ENCODE measurements at places on chromosomes 7 and 10.

DNA sequence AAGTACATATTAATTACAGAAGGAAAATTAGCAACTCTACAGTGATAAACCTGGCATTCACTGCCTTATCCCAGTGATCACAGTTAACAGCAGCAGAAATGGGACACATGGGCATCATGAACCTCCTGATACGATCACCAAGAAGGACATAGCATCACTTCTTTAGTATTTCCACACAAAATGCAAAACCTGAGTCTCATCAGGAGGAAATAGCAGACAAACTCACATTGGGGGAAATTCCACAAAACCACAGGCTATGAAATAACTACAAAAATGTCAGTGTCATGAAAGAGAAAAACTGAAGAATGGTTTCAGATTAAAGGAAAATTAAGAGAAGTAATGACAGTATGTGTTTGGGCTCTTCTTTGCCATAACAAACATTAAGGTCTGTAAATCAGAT, 12.0 kb upstream of the PURB start:
- no peak for DNase-seq

GRCh38 chr7:107486041-107486440, 16.2 kb downstream of the GPR22 start:
- no peak for DNase-seq

DNA sequence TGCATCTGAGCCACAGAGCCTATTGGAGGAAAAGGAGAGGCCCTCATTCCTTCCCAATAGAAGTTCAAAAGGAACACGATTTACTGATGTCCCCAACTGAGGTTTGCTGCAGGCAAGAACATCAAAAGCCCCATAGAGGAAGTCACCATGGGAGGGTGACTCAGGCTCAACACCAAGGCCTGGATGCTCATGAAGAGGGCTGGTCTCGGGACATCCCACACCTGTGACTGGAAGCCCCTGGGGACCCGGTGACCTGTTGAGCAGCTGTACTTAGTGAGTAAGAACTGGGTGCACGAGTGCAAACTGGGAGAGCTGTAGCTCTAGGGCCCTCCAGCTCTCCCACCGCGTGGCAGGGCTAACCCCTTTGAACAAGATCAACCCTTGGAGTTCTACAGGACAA, 38.0 kb downstream of the CYTH3 start:
- DNase-seq, result no peak

DNA sequence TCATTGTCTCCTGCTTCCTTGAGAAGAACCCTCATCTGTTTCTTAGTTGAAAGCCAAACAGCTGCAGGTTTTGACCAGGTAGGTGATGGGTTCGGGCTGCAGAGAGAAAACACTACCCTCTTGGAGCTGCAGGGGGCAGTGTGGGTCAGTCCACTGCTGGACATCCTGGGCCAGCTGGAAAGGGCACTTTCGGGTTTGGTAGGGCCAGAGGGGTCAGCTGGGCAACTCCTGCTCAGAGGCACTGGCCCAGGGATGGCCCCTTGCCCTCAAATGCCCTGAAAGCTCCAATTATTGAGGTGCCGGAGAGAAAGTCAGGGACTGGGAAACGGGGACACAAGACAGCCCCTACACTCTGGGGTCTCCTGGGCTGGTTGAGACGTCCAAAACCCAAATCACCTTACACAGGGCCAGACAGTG, 90.7 kb downstream of the MKI67 start:
- no peak for DNase-seq

DNA sequence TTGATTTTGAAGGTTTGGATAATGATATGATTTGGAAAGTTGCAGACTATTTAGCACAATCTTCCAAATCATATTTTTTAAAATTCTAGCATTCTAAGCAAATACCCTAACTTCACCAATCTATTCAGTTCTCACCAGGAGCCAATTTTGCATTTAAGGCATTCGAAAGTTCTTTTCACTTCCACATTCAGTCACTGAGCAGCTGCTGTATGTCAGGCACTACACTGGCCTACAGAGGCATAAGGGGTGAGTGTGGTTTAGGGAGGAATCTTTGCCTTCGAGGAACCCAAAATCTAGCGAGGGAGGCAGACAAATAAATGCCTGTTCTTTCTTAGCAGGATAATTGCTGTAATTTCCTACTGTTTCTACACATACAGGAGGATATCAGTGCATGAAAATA, 10.7 kb upstream of the UCN3 start:
- DNase-seq, result no peak

- no peak for DNase-seq
Observed at GRCh38 chr7:3482147-3482921, 181.3 kb downstream of the SDK1 start.

GRCh38 chr10:72267819-72268399, 5.8 kb upstream of the DDIT4 start:
- no peak for DNase-seq

- DNase-seq, result no peak
Observed at GRCh38 chr10:110724116-110724921, 80.2 kb downstream of the RBM20 start.

GRCh38 chr10:77686096-77686495, 48.5 kb upstream of the KCNMA1 start:
- DNase-seq, result no peak

DNA sequence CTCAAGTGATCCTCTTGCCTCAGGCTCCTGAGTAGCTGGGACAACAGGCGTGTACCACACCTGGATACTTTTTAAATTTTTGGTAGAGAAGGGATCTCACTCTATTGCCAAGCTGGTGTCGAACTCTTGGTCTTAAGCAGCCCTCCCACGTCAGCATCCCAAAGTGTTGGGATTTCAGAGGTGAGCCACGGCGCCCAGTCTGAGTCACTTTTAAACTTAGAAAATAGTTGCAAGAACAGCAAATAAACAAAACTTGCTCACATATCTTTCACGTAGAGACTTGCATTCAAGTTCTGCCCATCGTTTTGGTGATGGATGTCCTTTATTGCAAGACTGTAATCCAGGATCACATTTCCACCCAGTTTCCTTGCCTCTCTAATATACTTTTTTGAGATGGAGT, 16.6 kb downstream of the GTF2I start:
- no peak for DNase-seq

GRCh38 chr7:108486291-108486966, 30.2 kb upstream of the NRCAM start:
- DNase-seq, result no peak

DNA sequence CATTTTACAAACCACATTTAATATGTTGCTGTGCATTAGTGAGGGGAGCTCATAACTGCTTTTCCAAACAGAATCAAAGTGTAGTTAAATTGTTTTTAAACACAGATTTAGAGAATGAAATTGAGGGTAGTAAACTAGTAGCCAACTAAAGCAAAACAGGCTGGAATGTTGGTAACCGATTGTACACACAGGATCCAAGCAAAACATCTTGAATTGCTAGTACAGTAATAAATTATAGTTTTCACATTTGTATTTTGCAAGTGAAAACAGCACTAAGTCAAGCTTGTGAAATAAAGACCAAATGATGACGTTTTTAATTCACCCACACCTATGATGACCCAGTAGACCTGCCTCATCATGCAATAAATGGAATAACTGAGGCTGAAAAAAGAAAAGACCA, 198.3 kb downstream of the HDAC9 start:
- no peak for DNase-seq

GRCh38 chr7:42693722-42694121, 218.1 kb downstream of the C7orf25 start:
- no peak for DNase-seq

DNA sequence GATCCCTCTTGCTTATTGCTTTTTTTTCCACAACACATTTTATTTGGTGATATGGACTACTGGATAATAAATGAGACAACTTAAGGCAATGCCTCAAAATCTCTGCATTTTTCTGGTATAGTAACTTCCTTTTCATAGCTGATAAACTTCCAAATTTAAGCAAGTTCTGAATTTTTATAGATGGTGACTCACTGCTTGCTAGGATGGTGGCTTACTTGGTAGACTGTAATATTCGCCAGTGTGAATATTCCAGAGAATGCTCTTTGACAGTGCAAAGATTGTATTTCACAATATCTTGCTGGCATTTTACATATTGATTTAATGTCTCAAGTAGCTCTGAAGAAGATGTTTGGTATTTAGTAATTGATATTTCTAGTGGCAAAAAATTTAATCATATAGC, 472.4 kb downstream of the TFEC start:
- no peak for DNase-seq
